ENCODE measurements at places on chromosomes 16 and 17.
A peak's percentile ranks its signal among the peaks of the same experiment; 100 is the strongest.

- DNase-seq: peak; percentile 85
Measured at GRCh38 chr17:80991645-80992076, at the start of gene CHMP6. TSS of gene CHMP6 (plus strand) at chr17:80991841. CDS start at chr17:80991919, 78 bp downstream.

DNA sequence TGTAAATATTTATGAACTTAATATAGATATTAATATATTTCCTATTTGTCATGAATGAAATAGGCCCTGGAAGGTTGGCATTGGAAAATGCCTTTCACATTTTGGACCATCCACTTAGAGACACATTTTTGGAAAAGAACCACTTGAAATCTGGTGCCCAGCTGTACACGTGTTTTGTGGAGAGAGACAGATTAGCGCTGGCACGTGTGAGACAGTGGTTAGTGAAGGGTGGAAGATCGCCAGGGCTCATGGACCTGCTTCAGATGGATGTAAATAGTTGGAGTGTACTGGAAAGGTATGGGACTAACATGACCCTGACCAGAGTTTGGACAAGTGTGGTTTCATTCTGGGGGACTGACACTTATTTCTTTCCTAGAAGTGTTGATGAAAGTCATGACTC, 222.9 kb downstream of the PRKCA start:
- no peak for DNase-seq

GRCh38 chr16:57530522-57531252, 5.7 kb downstream of the CCDC102A start:
- peak; percentile 3 for DNase-seq

GRCh38 chr16:80932708-80933095, 74.0 kb downstream of the CMC2 start:
- DNase-seq: no peak

DNA sequence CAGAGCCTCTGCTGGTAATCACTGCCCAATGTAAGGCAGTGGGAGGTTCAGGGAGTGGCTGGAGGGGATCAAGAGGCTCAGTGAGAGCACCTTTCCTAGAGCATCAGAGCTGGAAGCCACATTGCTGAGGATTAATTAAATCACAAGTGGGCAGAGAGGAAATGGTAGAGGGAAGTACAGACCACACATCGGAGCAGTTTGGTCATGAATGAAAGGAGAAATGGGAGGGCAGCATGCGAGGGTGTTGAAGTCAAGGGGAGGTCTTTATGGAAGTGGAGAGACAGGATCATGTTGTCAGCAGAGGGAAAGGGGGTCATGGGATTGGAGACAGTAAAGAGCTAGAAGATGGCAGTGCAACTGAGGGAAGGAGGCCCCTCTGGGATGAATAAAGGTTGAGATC, 2.3 kb downstream of the CCL17 start:
- DNase-seq: no peak

DNA sequence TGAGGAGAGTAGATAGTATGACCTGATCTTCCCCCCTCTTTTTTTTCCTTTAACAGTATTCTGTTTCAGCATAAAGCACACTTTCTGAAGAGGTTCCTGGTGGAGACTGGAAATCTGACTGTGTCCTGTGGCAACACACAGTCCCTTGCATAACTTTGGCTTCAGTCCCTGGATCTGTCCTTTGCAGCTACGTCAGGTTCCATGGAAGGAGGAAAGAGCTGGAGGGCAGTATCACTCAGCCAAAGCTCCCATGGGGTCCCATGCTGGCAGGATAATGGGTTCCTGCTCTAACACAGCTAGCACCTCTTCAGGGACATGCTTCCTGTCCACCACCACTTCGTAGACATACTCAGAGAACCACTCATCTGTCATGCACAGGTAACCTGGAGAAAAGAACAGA, 13.3 kb upstream of the SLC6A4 start:
- DNase-seq: no peak

GRCh38 chr17:77444984-77445759, 304.4 kb downstream of the SEC14L1 start:
- no peak for DNase-seq

DNA sequence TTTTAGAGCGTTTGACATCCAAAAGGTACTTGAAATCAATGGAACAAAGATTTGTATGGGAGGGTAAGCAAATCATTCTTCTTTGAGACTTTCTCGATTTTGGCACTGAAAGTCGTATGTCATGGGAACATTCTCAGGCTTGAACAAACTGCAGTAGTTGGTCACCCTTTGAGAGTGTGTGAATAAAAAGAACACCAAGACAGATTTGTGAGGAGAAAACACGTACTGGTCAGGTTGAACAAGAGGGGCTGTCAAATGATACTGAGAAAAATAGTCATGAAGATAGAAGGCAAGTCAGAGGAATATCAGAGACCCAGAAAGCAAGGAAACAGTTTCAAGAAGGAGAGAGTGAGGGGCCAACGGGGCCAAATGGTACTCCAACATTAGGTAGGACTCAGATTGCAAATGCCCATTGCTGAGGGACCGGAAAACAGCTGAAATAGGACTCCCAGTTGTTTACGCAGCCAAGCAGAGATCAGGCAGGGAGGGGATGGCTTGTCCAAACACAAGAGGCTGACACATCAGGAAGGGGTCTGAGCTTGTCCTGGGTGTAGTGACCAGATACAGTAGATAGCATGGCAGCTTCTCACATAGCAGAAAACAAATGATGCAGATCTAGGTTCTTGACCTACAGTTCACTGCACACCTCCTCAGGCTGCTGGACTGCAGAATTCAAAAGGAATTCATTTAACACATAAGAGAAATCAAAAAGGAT, 74.5 kb upstream of the MYOCD start:
- no peak for DNase-seq

- no peak for DNase-seq
Measured at GRCh38 chr16:21226749-21227148, 6.8 kb upstream of the ANKS4B start.

DNA sequence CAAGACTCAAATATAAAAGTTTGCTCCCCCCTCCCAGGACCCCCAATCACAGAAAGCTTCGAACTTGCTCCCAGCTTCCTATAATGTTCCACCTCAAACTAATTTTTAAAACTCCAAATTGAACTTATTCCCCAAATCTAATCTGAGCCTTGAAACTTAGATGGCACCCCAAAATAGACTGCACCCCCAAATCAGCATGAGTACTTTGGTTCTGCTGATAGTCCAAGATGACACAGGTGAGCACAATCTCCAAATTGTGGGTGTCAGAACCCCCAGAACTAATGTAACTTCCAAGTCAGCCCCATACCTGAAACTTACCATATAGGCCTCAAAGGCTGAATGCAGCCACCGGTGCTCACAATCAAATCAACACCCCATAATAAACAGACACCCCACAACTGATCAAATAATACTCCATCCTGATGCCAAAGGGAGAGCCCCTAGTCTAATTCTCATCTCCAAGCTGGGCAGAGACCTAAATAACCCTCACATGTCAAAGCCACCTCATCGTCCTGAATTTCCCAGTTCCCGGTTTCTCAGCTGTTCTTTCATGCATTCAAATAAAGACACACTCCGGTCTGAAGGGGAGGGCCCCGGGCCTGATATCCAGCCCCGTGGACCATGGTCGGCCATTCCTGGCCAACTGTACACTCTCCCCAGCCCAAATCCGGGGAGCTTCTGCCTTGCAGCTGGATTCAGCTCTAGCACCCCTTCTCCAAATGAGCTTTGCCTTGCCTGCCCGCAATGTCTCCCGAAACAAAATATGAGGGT, 1.8 kb upstream of the BCL6B start:
- DNase-seq: no peak

- DNase-seq: no peak
Measured at GRCh38 chr16:87778476-87778829, 12.7 kb upstream of the KLHDC4 start.

GRCh38 chr17:56593086-56593645, 333 bp upstream of the NOG start:
- peak; percentile 68 for DNase-seq

GRCh38 chr16:66250686-66251431, 115.6 kb upstream of the CDH5 start:
- no peak for DNase-seq

- no peak for DNase-seq
Measured at GRCh38 chr17:68184816-68185436, 62.9 kb upstream of the AMZ2 start.

GRCh38 chr17:72407336-72407909, 286.6 kb downstream of the SOX9 start:
- no peak for DNase-seq

- DNase-seq: peak; percentile 54
Measured at GRCh38 chr17:27533874-27534815, 77.9 kb downstream of the KSR1 start.

DNA sequence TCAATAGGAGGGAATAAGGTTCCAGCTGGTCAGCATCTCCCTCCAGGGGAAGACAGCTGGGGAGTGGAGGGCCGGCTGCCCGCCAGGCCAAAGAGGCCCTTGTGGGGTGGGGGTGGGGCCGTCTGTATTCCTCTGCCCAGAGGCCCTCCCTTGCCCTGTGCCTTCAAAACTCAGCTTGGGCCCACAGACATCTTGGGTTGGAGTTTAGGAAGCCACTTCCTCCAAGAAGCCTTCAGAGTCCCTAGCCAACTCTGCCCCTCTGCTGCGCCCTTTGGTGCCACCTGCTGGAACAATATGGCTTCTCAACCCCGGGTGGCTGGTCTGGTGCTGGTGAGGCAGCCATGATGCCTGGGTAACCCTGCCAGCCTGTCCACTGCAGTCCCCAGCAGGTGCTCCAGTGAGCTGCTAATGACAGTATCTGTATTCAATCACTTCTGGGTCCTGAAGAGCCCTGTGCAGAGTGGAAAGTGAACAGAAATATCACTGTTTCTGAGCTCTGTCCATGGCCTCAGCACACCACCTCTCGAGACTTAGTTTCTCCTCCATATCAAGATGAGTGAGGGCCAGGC, 16.7 kb downstream of the HSD11B2 start:
- DNase-seq: peak; percentile 71

- no peak for DNase-seq
Measured at GRCh38 chr17:80472996-80473395, 3.4 kb downstream of the NPTX1 start.

DNA sequence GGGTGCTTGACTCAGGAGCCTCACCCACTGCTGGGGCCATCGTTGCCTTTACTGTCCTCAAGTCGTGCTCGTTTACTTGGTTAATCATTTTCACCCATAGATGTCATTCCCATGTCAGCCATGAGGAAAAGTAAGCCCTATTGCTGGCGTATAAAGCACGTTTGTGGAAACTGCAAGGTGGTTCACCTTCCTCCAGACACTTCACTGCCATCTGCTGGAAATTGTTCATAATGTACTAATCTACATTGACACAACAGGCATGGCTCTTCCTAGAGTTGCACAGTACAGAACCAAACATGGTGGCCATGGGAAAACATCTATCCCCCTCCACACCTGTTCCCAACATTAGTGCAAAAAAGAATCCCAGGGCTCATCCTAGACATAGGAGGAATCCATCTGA, 116.6 kb downstream of the ZNF18 start:
- peak; percentile 16 for DNase-seq

All from WERI-Rb-1 (cell line).